Hypothalamus (tissue), 51 donors: ENCODE measurements at places on chromosomes 3 and 15.
A peak's percentile ranks its signal among the peaks of the same experiment; 100 is the strongest.

- DNase-seq: no peak
Measured at GRCh38 chr3:64046592-64046991, 23.3 kb upstream of the PSMD6 start.

DNA sequence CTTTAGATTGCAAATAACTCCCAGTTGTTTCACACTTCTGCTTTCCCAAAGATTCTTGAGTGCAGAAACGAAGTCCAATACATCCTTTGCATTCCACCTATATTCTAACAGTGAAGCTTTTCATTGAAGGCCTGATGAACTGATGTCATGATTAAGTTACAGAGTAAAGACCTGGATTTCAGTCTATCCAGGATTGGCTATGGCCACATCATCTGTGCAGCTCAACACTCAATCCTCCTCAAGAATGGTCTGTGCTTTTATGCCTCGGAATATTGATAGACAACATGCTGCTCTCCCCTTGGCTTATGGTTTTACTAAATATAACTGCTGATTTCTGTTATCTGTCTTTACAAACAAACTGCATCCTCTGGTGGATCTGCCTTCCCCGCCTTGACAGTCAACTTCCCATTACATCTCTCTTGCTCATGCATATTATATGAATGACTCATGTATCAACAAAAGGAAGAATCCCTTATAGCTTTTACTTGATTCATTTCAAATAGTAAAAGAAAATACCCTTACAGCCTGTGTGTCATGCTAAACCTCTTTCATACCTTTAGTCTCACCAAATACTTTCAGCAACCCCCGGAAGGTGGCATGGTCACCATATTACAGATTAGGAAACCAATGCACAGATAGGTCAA, 59.5 kb downstream of the SCN11A start:
- DNase-seq: no peak

- DNase-seq: no peak
Measured at GRCh38 chr15:80110920-80111319, 41.9 kb upstream of the FAH start.

DNA sequence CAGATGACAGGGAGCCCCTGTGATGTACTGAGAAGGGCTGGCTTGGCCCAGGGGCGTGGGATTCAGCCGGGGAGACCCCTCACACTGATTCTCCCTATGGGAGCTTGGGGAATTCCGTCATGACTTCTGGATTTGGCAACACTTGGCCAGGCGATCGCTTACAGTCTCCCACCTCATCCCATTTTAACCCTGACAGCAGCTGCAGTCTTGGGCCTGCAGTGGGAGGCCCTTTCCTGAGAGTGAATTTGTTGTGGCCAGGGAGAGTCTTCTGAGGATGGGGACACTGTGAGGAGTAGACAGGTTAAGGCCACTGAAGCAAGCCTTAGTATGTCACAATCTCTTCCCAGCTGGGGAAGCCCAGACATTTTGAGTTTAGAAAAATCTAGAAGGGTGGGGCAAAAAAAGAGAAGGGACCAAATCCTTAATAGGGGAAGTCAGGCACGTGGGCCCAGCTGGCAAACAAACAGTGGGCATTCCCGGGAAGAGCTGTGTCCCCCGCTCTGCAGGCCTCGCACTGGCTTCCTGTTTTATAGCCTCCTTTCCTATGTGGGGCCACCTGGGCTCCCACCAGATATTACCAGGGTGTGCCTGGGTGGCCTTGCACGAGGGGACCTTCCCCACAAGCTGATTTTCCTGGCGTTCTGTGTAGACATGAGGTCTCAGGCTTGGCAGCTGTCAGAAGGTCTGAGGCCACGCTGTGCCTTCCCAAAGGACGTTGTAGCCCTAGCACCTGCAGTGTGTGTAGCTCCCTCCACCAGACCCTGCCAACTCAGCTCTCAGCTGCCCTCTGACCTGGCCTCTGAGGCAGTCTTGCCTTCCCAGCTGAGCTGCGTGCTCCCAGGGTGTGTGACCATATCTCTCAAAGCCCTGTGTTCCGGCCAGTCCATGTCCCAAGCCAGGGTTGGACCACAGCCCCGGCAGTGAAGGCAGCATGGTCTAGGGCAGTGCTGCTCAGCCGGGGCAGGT, 64.5 kb downstream of the FEM1B start:
- no peak for DNase-seq

- no peak for DNase-seq
Measured at GRCh38 chr3:55480911-55481743, 6.0 kb downstream of the WNT5A start.

DNA sequence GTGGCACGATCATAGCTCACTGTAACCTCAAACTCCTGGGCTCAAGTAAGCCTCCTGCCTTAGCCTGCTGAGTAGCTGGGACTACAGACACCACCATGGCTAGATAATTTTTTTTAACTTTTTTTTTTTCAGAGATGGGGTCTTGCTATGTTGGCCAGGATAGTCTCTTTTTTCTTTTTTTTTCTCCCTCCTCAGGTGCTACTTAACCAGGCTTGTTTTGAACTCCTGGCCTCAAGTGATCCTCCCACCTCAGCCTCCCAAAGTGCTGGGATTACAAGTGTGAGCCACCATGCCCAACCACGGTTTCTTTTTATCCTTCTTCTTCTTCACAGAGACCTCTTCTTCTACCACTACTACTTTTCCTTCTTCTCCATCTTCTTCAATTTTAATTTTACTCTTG, 53.8 kb upstream of the MAP4 start:
- DNase-seq: no peak

GRCh38 chr15:77653832-77654480, 21.2 kb upstream of the LINGO1 start:
- DNase-seq: no peak

DNA sequence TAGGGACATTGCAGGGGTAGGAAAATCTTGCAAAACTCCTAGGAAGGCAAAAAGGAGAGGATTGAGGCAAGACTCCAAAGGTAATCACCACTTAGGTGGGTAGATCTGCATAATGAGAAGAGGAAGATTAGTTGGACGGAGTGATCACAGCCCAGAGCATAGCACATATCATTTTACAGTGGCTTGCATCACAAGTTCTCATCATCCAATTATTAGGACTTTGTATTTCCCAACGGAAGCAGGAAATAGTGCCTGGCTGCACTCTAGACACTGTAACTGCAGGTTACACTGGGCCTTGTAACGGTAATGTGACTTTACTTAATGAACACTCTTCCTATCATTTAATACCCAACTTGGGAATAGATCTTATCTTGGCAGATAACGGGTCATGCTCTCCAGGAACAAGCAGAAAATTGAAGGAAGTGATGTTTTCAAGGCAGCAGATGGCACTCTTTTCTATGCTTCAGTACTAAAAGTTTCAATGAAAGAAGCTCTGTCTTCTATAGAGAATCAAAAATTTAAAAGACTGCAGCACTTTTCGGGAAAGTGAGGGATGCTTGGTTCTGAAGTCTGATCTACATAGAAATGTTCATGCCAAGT, 101.9 kb upstream of the KCNMB2 start:
- DNase-seq: no peak

GRCh38 chr3:169342652-169343505, 320.6 kb downstream of the MECOM start:
- DNase-seq: no peak

- no peak for DNase-seq
Measured at GRCh38 chr3:48852151-48852550, 4.5 kb upstream of the PRKAR2A start.

GRCh38 chr15:96402403-96402802, 71.9 kb downstream of the NR2F2 start:
- no peak for DNase-seq

- DNase-seq: no peak
Measured at GRCh38 chr3:17941766-17942165, 199.3 kb upstream of the TBC1D5 start.

- no peak for DNase-seq
Measured at GRCh38 chr3:197028728-197029510, 698 bp downstream of the MELTF start.

- no peak for DNase-seq
Measured at GRCh38 chr3:177284383-177284881, 87.2 kb upstream of the TBL1XR1 start.

DNA sequence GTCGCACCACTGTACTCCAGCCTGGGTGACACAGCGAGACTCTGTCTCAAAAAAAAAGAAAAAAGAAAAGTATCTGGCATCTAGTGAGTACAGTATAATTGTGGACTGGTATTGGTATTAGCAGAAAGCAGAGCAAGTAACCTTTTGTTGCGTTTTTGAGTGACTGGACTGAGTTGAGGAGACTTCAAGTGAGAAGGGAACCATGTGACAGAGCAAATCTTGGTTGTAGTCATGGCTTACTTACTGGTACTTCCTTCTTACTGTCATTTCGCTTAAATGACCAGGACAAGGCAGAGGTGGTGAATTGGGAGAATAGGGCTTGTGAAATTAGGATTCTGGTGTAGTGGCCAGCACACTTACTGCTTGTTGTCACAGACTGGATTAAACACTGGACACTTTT, 20.6 kb downstream of the RTF1 start:
- no peak for DNase-seq

GRCh38 chr15:80070840-80071239, 11.4 kb downstream of the ZFAND6 start:
- DNase-seq: no peak

- no peak for DNase-seq
Measured at GRCh38 chr15:31222773-31223341, 103.8 kb upstream of the KLF13 start.

DNA sequence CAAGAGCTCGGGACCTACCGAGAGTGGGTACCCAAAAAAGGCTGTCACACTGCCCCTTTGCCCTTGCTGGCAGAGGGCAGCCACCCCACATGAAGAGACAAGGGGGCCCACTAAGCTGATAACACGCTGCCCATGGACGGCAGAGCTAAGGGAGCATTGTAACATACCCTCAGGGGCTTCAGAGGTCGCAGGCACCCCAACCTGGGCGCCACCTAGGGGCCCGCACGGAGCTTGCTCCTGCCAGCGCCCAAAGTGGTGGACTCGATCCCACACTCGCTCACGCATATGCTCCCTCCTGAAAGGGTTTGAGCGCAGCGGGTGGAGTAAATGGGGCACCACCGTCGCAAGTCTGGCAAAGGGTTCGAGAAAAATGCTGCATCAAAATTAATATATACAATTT, 975.4 kb downstream of the ZPLD1 start:
- no peak for DNase-seq

- no peak for DNase-seq
Measured at GRCh38 chr3:21914451-21914850, 163.4 kb upstream of the ZNF385D start.

DNA sequence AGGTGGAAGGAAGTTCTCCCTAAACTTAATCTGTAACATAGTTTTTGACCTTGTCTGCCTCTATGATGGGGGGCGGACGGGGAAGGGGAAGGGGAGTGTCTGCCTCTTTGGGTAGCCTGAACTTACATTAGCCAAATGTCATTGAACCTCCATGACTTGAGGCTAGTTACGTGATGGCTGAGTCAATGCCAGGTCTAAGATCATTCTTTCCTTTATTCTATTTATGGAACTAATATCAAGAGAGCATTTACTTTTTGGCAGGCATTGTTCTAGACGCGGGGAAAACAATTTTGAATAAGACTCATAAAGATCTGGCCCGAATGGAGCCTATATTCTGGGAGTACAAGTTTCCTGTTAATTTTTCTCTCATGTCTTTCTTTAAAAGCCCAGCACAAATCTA, 340.7 kb upstream of the C2CD4B start:
- no peak for DNase-seq

- DNase-seq: no peak
Measured at GRCh38 chr3:52205727-52206372, 7.9 kb downstream of the ALAS1 start.

- peak; percentile 62 for DNase-seq
Measured at GRCh38 chr3:126394179-126394976, at the start of gene CFAP100. CFAP100 (plus strand) TSS chr3:126394909; CDS start chr3:126396001, 1,092 bp downstream.

DNA sequence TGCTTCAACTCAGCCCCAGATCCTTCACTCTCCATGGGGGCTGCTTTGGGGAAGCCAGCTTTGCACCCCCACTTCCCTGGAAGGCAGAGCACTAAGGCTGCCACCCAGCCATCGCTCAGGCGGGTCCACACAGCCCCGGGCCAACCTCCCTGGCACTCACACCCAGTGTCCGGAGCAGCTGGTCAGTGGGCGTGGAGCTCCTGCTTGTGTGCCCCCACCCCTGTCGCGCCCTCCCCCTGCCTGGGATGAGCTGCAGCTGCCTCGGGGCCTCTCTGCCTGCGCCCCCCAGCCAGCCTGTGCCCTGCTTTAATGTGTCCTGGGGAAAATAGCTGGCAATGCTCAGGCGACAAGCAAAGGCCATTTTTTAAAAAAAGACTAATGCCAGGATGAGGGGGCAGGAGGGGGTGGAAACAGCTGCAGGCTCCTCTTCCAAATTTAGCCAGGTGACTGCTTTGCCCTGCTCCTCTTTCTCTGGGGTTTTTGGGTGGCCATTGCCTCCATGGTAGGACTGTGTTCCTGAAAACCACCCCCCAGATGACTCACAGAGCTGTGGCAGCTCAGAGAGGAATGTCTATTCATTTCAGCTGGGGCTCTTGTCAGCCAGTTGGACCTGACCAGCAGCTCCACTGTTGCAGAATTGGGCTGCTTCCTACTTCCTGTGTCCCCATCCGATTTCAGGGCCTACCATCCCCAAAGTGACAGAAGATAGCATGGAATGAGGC, 65.0 kb downstream of the CEMIP start:
- DNase-seq: no peak

DNA sequence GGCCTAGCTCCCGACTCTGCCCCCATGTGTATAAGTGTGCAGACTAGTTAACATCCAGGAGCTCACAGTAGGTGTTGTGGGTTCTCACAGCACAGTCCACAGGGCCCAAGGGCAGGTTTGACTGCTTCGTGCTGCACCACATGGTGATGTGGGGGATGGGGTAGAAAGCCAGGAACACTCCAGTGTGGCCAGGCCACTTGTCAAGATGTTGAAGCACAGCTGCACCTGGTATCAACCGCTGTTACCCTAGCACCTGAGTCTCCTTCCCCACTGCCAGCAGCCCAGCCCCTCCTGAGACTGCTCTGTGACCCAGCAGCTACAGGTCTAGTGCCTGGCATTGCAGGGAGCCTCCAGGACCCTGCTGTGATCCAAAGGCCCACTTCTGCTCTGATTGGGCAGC, 53.4 kb downstream of the CHDH start:
- no peak for DNase-seq

DNA sequence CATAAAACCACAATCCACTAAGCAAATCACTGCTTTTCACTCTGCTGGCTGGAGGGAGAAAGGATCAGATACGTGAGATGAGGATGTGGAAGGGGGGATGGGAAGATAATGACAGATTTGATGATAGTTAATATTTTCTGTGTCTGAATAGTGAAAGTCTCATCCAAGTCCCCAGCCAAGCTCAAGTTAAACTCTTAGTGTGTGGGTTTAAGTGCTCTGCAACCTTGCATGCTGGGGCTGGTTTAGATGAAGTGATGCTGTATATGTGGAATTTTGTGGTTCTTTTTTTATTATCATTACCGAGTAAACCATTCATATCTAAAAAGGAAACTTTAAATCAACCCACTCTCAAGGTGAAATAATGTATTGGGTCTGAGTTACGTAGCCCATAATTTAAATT, 111.0 kb downstream of the TPRG1 start:
- no peak for DNase-seq

DNA sequence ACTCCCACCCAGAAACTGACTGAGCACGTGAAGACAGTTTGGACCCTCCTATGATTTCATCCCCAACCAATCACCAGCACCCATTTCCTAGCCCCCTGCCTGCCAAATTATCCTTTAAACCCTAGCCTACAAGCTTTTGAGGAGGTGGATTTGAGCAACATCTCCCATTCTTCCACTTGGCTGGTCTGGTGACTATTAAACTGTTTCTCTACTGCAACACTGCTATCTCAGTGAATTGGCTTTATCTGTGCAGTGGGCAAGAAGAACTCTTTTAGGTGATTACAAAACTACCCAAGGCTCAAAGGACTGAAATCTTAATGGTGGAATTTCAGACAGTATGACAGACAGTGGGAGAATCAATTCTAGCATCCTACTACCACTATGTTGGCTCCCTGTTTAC, 57.6 kb downstream of the FOXB1 start:
- DNase-seq: no peak
